ENCODE measurements at places on chromosomes 12 and 14. TPM values are rescaled to one million over a fixed set of nuclear protein-coding genes. Genes with fewer than 3 reads are reported as not detected.

DNA sequence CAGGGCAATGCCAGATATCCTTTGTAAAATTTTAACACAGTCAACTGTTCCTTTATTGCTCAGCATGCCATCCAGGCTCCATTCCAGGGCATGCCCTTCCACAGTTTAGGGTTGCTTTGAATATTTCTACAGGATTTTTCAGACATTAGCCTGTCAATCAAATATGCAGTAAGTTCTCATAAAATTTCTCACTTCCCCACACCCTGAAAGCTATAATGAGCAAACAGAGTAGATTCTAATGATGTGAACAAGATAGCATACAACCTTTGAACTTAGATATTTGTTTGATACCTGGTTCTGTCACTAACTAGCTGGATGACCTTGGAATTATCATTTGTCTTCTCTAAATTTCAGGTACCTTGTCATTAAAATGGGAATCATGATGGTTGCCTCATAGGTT, 251.2 kb downstream of the SYT1 start:
- DNase-seq = no peak

DNA sequence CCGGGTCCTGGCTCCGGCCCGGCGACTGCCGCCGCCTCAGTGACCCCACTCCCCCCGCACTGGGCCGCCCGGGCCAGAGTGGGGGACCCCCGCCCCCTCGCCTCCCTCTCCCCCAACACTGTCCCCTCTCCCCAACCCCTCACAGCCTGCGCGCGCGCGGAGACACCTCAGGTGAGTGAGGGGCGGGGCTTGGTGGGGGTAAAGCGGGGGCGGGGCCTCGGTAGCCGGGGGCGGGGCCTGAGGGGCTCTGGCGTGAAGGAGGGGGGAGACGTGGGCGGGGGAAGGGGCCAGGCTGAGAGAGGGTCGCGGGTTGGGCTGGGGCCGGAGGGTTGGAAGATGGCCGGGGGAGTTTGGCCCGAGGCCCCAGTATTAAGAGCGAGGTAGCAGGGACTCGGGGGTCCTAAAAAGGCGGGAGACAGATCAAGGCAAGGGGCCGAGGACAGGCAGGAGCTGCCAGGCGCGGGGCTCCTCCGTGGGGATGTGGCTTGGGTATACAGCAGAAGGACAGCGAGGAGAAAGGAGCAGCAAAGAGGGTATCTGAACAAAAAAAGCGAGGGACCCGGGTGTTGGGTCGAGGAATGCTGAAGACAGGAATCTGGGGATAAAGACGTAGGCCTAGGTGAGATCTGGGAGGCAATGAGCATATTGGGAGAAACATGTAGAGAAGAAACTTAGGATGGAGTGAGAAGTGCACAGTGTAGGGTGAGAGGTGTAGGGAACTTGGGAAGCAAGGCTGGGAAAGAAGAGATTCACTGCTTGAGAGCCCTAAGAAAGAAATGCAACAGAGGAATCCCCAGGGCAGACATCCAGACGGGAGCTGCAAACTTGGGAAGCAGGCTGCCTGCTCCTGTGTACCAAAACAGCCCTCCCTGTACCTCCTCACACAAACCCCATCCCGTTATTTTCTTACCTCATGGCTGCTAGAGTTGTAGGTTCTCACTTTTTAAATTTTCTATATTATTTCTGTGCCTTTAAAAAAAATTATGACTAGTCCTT, 10.8 kb downstream of the SUOX start:
- peak; percentile 63 for DNase-seq

DNA sequence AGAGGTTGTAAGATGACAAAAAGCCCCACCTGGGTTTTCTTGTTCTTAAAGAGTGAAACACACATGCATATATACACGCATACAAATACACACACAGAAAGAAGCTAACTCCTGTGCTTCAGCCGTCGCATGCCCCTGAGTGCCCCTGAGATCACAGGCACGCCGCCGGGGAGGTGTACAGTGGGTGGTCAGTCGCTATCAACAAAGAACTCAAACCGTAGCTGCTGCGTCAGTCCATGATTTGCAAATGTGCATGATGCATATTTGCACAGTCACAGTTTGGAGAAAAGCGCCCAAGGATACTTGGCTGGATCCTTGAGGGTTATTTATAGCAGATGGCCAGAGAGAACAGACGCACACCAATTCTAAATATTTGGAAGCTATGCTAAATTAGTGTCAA, 206.9 kb downstream of the TMEM132D start:
- DNase-seq = no peak

DNA sequence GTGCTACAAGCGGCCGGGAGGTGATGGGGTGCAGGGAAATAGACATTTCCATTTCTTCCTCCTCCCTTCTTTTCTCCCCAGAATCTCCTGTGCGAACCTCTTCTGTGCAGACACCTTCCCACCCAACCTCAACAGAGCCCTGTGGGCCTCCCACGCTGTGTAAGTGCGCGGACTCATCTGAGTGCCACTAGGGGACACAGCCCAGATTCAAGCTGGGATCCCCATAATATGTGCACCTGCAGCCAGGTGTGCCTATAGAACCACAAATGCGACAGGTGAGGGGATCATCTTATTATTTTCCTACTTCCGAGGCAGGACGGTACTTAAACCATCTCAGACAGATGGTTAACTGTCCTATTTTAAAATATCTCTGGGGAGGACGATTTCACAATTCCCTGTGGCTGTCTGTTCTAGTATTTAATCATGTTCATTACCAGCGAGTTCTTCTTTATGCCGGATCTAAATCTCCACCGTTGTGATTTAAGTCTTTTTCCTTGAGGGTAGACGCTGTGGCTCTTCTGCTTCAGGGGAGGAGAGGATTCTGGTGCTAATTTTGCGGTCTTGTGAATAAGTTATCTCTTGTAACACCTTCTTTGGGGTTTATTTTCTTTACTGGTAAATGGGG, 17.2 kb upstream of the CACNA1C start:
- no peak for DNase-seq

- DNase-seq = no peak
These were observed 10.4 kb downstream of the R3HDM2 start for GRCh38 chr12:57420482-57420881.

DNA sequence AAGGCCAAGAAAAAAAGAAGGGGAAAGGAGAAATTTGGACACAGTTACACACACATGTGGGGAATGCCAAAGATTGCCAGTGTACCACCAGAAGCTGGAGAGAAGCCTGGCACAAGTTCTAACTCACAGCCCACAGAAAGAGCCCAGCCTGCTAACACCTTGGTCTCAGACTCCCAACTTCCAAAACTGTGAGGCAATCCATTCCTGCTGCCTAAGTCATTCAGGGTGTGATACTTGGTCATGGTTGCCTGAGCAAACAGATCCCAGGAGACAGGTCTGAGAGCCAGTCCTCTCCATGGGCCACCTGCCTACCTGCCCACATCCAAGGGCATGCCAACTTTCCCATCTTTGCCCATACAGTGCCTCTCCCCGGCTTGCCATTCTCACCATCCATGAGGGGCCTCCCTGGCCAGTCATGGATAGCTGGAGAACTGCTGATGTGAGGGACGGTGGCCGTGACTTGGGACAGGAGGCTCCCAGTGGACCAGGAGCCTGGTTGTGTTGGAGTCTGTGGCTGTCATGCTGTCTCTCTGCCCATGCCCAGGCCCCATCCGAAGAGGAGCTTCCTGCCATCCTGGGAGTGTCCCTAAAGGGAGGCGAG, 198.0 kb upstream of the RTL1 start:
- no peak for DNase-seq

GRCh38 chr12:388541-389141, 479 bp downstream of the KDM5A start:
- no peak for DNase-seq

GRCh38 chr12:114685869-114686268, 1.9 kb upstream of the TBX3 start:
- no peak for DNase-seq

RBP5 gene
- not detected for total RNA-seq

CD163 gene
- total RNA-seq = 399 TPM

PARPBP gene
- total RNA-seq = not detected

SERPINA12 gene
- not detected for total RNA-seq

HOXC9 gene
- total RNA-seq = 0.17 TPM

FZD10 gene
- total RNA-seq = 1.2 TPM

Data from upper lobe of left lung (tissue), 6 donors.